ENCODE measurements at places on chromosomes 1 and 21.

DNA sequence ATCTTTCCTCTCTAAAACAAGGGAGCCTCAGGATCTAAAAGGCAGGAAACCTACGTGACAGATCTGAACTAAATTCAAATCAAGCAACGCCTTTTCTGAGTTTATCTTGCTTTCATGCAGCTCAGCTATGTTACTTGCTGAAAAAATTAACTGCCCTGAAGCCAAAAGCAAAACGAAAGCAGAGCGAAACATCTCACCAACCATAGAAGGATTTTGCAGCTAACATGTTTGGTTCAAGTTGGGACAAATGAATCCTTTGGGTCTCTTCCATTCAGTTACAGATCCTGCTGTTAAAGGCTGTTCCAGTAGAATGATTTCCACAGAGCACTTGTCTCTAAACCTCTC, 482 bp downstream of the SLC2A5 start:
- DNase-seq = no peak

GRCh38 chr1:240714568-240715292, 102.8 kb upstream of the GREM2 start:
- DNase-seq = no peak

GRCh38 chr1:15401391-15402055, 8.2 kb upstream of the EFHD2 start:
- DNase-seq = no peak

DNA sequence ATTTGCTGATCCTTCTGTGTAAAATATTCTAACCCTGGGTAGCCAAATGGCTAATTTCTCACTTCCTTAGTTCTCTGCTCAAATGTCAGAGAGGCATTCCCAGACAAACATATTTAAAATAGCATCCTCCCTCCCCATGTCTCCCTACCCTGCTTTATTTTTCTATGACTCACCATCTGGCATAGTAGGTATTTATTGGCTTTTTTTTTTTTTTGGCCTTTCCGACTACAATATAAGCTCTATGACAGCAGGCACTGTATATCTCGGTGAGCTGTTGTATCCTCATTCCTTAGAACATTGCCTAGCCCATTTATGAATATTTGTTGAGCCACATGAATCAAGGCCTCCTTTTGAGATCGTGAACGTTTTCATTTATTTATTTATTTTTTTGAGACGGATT, 1.5 kb upstream of the NEK7 start:
- no peak for DNase-seq

- no peak for DNase-seq
Observed at GRCh38 chr1:50873458-50874187, 86.4 kb downstream of the FAF1 start.

- no peak for DNase-seq
Observed at GRCh38 chr1:191371626-191372025, 786.6 kb upstream of the RGS18 start.

GRCh38 chr1:219778110-219778509, 150.2 kb downstream of the SLC30A10 start:
- no peak for DNase-seq

- no peak for DNase-seq
Observed at GRCh38 chr21:40054403-40054802, 187.2 kb downstream of the PCP4 start.

- peak; percentile 81 for DNase-seq
Observed at GRCh38 chr1:91526496-91526895, 25.8 kb downstream of the CDC7 start.

DNA sequence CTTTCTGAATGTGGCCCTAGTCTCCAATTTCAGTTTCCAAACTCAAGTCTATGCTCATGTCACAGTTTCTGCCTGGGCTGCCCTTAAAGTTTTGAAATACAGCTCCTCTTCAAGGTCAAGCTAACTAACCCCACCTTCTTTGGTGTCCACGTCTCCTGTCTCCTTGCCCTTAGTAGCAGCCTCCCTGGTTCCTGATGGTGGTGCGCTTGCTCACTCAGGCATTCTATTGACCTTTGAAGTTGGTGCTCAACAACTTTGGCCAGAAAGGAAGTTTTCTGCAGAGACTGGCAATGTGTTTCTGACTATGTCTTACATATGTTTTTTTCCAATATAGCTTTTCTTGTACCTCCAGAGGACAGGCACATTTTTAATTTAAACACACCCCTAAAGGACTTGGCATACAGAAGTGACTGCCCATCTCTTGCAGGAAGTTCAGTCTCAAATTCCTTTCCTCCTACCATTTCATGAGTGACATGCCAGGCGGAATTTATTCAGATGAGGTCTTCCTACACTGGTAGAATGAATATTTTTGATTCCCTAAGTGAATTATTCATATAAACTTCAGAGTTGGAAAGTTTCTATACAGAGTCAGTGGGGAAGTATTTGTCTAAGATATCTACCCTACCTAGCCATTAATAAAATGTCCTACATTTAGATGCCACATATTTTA, 364.3 kb upstream of the USP24 start:
- DNase-seq = no peak

DNA sequence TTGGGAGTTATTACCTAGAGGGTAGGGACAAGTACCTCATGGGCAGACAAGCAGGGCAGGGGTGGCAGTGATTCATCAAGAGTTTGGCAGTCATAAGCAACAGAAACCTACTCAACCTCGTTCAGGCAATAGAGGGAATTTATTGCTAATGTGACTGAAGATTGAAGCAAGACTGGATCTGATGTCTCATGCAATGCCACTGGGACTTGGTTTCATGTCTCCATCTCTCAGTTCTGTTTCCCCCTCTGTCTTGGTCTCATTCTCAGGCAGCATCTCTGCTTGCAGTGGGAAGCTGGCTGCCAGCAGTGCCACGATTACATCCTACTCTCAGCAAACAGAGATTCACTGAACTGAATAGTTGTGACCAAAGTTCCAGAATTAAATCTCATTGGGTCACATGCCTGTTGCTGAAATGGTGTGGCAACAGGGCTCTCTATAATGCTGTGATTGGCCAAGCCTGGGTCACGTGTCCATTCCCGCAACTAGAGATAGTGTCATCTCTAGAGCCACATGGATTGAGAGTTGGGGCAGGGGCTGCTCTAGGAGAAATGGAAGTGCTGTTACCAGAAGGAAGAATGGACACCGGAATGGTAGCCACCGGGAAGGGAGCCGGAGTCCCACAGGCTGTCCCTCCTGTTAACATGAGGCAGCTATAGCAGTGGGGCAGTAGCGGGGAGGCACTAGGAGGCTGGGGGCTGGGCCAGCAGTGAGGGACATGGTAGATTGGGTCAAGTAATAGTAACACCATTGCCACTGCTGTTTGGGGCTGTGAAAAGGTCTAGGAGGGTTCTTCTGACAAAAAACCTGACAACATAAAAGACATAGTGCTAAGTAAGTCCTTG, 3.9 kb upstream of the CDC42 start:
- no peak for DNase-seq

DNA sequence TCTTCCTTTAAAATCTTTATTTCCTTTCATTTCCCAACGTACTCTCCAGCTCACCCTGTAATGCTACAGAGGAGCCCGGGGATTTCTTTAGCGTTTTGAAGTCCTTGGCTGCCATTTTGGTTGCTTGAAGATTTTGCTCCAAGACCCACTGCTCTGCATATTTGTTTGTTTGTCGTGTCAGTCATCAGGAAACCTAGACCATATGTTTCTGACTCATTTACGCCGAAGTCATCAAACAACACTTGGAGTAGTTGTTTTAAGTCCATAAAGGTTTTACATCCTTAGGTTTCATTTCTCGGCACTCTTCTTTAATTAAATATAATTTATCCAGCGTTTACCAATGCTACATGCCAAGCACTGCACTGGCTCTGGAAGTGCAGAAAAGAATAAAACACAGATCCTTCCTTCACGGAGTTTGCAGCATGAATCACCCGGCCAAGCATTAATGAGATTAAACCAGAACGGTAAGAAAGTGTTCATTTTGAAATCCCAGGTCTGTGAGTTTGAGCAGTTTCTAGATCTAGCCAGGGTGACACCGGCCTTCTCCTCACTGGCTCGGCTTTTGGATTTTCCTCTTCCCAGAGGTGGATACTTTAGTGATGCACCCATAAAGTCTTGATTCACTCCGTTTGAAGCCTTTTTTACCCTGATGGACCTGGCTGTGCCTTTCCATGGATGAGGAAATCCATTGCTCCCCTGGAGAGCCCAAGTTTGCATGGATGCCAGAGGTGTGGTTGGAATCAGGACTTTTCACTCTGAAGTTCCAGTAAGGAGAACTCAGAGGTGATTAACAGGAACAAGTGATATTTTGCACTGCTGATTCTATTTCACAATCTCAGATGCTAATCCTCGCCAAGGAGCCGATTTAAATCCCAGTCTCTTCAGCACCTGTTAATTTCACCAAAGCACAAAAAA, 109.3 kb downstream of the KAZN start:
- no peak for DNase-seq

DNA sequence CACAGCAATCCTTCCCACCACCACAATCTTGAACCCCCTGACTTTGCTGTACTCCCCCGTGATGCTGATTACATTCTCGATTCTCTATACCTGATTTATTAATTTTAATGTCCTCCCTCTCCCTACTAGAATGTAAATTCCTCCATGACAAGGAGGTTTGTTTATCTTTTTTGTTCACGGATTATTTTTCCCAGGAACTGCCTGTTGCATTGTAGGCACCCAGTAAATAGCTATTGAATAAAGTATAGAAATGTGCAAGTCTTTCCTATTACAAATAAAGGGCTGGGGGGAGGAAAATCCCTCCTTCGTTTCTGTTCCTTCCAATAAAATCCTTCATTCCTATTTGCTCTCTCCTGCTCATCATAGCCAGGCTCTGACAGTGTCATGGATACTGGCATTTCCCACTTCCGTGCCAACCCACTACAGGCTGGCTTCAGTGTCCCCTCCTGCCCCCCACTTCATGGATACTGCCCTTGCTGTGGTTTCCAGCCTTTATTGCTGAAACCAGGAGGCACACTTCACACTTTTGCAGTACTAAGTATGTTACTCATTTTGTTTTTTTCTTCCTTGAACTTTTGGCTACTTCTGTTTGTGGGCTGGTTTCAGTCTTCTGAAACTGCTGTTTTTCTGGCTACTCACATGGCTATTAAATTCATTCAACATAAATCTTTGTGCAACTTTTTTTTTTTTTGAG, 7.5 kb downstream of the KIF1B start:
- DNase-seq = no peak

DNA sequence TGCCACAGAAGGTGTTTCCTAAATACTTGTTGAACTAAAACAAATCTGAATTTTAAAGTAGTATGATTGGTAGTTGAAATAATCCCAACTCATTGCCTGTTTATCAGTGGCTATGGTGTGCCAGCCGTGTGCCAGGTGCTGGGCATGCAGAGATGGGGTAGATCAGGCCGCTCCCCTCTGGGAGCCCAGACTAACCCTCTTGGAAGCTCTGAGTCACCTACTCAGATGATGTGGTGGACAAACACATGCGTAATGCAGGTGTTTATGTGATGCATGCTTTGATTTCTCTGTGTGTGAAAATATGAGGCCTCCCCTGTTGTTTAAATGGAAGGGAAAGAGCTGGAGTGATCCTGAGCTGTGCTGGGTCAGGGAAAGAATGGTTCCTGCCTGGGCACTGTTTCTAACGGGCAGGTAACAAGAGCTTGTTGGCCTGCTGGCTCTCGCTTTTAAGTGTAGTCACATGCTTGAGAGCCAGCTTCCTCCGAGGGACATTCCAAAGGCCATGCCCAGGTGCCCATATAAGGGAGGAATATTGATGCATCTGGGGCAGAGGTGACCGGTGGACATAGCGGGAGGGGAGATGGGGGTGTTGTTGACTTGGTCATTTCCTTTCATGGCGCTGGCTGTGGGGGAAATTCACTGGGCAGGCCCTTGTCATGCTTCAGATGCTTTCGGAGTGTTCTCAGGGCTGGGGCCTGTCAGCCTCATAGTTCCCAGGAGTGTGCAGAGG, 10.2 kb downstream of the MFN2 start:
- no peak for DNase-seq

GRCh38 chr21:42340187-42341050, 10.4 kb downstream of the TFF2 start:
- DNase-seq = no peak

GRCh38 chr1:20057886-20058420, 12.0 kb upstream of the PLA2G5 start:
- no peak for DNase-seq

- no peak for DNase-seq
Observed at GRCh38 chr21:39120876-39121599, 62.2 kb downstream of the PSMG1 start.

- DNase-seq = no peak
Observed at GRCh38 chr21:43188181-43188580, 19.4 kb downstream of the CRYAA start.

- no peak for DNase-seq
Observed at GRCh38 chr1:34696230-34696629, 58.6 kb upstream of the GJB5 start.

DNA sequence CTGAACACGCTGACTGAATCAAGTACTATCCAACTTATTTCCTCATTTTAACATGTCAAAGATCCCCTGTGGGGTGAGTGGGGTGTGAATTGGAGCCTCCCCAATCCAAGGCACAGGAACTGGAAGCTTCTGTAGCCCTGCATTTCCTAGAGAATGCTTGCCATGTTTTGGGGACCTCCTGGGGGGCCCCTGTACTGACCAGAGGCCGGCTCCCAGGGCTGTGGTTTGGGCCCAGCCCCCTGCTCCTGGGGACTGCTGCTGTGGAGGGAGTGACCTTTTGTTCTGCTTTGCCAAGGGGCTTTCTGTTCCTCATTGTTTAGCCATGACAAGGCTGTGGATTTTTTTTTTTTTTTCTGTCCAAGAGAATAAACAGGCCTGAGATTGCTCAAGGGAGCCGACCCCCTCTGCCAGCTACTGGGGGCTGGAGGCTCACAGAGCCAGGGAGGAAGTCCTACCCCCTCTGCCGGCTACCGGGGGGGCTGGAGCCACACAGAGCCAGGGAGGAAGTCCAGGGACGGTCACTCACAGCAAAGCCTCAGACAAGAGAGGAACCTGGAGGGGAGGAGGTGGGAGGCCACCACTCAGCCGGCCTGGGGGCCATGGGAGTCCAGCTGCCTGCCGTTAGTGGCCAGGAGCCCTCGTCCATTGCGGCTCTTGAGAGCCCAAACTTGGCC, 17.4 kb downstream of the TNFRSF1B start:
- DNase-seq = peak; percentile 57

DNA sequence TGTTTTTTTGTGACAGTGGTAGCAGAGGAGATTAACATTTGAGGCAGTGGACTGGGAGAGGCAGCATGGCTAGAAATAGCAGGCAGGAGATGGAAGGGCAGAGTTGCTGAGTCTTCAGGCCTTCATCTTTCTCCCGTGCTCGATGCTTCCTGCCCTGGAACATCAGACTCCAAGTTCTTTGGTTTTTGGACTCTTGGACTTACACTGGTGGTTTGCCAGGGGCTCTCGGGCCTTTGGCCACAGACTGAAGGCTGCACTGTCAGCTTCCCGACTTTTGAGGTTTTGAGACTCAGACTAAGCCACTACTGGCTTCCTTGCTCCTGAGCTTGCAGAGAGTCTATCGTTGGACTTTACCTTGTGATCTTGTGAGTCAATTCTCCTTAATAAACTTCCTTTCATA, 24.2 kb upstream of the LEFTY2 start:
- no peak for DNase-seq

GRCh38 chr1:171911506-171911905, 70.2 kb downstream of the DNM3 start:
- DNase-seq = no peak

GRCh38 chr1:17731460-17731859, 23.7 kb upstream of the ACTL8 start:
- no peak for DNase-seq

All from AG09319 (cell line).